GF-D8 (cell line): ENCODE measurements at places on chromosomes 6 and 20.
A peak's percentile ranks its signal among the peaks of the same experiment; 100 is the strongest.

DNA sequence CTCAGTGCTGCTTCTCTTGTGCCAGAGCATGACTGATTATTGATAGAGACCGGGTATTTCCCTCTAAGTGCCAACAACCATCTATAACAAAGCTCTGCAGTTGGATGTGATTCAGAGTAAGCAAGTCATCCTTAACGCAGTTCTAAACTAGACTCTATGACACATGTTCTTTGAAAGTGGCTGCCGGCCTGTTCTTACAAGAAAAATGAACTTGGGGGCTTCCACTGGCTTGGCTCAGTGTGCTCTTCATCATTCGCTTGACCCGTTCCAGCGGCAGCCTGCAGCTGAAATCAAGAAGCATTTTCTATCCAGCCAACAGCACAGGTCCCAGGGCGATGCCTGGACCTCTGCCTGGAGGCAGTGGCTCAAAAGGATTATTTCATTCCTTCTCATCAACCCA lies 29.8 kb downstream of the GFOD1 start:
- no peak for DNase-seq

GRCh38 chr6:93040375-93040774 lies 379.0 kb downstream of the EPHA7 start:
- peak; percentile 43 for DNase-seq

GRCh38 chr6:137415834-137416190 lies 78.4 kb downstream of the OLIG3 start:
- no peak for DNase-seq

DNA sequence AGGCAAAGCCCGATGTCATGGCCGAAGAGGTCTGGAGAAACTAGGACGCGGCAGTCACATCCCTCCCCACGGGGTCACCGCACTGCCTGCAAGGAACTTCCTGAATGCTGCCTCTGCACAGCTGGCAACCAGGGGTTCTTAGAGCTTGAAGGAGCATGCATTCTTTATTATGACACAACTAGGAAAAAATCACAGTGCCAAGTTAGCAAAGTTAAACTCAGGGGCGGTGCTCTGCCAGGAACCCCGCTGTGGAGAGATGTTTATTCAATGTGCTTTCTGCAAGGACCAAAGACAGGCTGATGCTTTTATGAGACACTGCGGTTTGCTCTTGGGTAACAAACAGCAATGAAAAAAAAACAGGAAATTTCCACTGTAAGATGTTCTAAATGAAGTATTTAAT lies 287.3 kb upstream of the FOXQ1 start:
- DNase-seq: peak; percentile 16

DNA sequence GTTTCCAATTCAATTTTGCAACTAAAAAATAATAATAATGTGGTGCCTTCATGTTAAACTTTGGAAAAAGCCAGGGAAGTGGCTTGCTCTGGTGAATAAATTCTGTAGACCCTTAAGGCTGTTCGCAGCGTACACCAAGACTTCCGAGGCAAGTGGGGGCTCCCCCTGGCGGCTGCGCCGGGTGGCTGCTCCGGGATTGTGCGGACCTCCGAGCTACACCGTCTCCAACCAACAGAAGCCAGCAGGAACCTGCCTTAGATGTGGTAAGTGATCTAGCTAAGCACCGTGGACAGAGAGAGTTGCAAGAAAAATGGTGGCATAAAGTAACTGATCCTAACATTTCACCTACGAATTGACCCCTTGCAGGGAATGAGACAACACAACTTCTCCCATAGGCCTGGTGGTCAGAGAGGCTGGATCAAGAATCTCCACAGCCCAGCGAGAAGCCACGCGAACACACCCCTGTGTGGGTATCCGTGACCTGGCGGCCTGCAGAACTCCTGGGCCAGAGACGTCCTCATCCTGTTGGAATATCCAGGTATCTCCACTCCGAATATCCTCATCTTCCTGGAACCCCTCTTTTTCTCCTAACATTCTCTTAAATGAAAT lies 69.6 kb downstream of the TBXT start:
- no peak for DNase-seq

DNA sequence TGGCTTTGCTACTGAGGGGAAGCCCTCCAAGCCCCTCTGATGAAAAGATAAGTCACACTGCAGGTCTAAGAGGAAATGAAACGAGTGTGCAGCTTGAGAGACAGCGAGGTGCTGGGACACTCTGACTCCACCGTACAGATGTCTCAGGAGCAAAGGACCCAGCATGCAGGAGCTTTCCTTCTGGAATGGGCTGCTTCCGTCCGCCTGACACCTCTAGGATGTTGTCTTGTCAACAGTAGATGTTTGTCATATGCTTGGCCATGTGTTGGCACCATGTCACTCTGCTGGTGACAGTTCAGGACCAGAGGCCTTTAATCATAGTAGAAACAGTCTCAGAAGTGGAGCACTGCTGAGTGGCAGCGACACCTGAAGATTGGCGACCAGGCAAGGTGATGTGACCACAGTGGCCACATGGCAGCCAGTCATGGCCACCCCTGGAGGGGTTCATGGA lies 46.7 kb downstream of the SLC24A3 start:
- no peak for DNase-seq

DNA sequence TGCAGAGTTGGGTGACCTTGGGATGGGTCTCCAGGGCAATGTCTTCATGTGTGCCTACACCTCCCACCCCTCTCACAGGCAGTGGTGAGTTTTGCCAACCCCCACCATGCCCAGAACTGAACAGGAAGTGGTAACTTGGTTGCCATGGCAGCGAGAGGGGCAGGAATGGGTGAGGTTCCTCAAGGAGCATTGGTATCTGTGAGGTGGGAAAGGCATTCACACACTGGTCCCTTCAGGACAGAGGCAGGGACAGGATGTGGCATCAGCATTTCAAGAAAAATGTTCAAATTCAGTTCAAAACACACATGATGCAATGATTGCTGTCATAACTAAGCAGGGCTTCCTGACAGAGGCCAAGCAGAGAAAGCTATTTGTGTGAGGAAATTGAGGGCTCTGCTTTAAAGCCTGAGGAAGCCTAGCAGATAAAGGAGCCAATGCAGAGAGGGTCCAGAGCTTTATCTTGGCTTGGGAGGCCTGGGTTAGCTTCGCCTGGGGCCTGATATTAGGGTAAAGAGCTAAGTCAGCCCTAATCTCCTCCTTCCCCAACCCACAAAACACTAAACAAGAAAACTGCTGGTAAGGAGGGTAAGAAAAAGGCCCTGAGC lies 551 bp downstream of the TREML2 start:
- DNase-seq: peak; percentile 98

DNA sequence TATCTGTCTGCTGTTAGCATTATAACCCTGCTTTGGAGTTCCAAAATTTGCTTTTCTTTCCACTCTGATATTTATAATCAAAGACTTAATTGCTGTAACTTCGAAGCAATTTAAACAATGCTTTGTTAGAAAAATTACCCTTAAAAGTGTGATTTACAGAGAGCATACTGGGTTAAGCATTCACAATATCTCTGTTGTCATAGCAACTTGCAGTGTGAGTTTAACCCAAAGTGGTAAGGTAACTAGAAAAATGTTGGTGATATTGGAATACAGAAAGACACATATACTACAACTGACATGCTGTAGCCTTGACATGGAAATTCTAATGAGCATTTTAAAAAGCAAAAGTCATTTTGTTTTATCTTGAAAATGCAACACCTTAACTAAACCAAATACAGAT lies 70.4 kb upstream of the SMLR1 start:
- no peak for DNase-seq

- no peak for DNase-seq
Observed at GRCh38 chr6:116159782-116160524, 34.0 kb upstream of the COL10A1 start.

GRCh38 chr6:5248302-5249098 lies 12.2 kb downstream of the LYRM4 start:
- DNase-seq: no peak

- DNase-seq: no peak
Observed at GRCh38 chr6:122315842-122316241, 83.6 kb upstream of the HSF2 start.

DNA sequence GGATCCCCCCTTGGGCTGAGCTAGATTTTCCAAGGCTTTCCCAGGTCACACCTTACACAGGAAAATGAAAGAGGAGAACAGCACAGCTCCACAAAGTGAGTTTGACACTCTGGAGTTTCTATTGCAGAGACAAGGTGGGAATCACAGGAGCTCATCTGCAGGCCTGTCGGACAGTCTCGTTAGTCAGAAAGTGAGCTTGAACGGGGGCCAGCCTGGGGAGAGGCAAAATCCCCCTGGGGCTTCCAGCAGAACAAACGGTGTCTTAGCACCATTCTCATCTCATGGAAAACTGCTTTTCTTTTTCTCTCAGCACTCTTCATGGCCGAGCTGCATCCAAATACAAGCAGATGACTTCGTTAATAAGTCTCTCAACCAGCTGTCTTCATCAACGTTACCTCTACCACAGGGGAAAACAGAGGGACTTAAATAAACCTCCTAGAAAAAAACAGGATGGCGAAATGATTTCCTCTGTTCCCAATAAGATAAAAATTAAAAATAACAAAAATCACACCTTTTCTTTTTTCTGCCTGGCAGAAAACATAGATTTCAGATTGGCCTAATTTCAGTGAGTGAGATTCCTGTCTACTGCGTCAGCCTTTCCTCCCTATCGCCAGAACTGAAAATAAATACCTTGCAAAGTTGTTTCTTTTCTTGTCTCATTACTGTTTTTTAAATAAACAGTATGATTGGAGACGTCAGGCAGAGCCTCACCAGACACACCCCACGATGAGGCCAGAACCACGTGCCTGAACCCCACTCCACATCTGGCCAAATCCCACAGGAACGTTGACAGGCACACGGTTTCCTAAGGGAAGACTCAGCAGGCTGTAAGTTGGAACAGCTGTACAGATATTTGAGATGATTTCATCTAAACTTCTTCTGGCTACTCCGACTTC lies 219.0 kb downstream of the TTLL2 start:
- DNase-seq: no peak

DNA sequence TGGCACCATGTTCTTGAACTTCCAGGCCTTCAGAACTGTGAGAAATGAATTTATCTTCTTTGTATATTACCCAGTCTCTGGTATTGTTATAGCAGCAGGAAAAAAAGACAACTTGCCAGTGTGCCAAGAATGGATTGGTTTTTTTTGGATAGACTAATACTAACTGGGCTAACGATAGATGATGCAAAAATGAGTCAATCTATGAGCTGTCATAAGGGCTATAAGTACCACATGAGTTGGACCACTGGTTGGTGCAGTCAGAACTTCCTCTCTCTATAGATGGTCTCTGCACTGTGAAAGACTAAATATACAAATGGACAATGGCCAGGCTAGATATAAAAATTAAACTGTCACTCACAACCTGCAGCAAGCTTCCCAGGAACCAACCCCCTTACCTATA lies 87.6 kb upstream of the COL21A1 start:
- no peak for DNase-seq

DNA sequence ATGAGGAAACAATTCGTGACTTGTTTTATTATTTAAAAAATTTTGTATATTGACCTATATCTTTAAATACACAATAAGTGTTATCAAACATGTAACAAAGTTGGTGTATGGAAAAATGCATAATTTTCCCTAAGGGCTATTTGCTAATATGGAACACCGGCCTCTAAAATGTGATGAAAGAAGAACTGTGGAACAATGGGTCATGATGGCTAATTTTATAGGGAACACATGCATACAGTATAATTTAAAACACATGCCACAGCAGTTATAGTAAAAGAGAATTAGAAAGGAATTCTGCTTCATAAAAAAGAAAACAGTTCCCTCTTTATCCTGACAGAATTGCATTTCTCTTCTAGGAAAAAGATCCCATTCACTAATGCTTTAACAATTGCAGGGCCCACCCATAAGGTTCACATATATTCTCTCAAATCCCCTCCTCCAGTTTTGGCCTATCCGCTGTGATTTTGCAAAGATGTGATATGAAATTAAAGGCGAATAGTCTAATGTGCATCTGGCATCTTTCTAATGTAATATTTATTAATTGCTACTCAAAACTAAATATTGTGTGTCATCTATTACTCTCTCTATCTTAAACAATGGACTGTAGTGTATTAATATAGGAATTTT lies 628.1 kb upstream of the CITED2 start:
- no peak for DNase-seq

DNA sequence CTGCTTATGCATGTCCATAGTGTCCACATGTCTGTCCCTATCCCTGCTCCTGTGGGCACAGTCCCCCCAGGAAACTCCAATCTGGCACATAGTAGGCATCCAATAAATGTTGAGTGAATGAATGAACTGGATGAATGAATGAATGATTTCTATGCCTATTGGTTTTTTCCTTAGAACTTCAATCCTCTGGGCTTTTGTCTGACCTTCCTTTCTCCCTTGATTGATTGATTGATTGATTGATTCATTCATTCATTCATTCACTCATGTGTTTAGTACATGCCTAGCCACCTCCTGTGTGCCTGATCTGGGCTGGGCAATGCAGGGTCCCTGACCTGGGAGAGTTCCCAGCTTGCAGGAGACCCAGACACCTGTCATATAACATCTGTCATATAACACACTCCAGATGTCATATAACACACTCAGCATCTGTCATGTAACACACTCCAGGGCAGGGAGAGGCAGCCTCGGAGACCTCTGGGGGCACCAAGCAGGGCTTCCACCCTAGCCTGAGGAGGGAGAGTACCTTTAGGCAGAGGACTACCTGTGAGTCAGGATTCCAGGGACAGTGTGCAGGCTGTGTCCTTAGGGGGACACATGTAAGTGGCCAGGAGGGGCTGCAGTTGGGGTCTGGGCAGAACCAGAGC lies 17.9 kb downstream of the VSTM2L start:
- DNase-seq: no peak

GRCh38 chr6:144478483-144478882 lies 193.3 kb downstream of the UTRN start:
- no peak for DNase-seq

DNA sequence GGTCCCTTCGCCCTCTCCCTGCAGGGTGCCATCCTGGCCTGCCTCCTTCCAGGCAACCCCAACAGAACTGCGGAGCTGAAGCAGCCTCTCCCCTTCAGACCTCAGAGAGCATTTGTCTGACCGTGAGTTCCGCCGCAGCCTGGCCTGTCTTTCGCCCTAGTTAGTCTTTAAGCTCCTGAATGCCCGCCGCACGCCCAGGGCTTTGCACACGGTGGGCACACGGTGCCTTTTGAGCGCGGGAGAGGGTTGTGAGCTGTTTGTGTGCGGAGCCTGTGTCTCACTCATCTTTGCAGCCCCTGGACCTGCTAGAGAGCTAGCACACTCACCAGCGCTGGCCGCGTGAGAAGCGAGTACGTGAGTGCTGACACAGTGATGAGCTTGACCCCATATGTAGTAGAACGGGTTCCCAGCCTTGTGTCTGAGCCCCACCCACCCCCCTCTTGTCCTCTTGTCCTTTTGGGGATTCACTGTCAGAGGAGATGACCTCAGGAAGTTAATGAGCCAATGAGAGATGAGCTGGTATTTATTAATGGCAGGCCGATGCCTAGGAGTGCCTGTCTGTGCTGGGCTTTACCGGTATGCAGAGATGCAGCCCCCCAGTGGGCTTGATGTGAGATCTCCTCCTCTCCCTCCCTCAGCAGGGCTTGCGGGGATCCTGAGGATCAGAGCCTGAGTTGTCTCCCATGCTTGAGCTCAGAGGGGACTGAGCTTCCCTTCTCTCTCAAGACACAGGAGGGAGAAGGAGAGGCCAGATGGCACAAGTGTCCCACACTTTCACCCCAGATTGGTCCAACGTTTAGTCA lies 249.2 kb downstream of the FARS2 start:
- DNase-seq: no peak
